Mammary epithelial cell (primary cell): ENCODE measurements at places on chromosomes 3 and 15. TPM values are rescaled to one million over a fixed set of nuclear protein-coding genes. Genes with fewer than 3 reads are reported as not detected.

RTP4 gene
- total RNA-seq, result 0.50 TPM

CAMK2N2 gene
- total RNA-seq, result not detected

GABRR3 gene
- not detected for total RNA-seq

ZNF80 gene
- not detected for total RNA-seq

PROS1 gene
- total RNA-seq, result 80.2 TPM

MINAR1 gene
- 0.50 TPM for total RNA-seq

GRM7 gene
- total RNA-seq, result not detected in 2 replicates

STAC gene
- 25.3 TPM for total RNA-seq

SMAD3 gene
- total RNA-seq, result 27.4 and 41.0 TPM in 2 replicates

TGM5 gene
- not detected in 2 replicates for total RNA-seq

NEK10 gene
- 3.7 and 5.1 TPM in 2 replicates for total RNA-seq

ADAMTS17 gene
- total RNA-seq, result 0.45 and 1.9 TPM in 2 replicates

CD200R1 gene
- total RNA-seq, result not detected in 2 replicates
